ENCODE measurements at places on chromosomes 16 and 17.

DNA sequence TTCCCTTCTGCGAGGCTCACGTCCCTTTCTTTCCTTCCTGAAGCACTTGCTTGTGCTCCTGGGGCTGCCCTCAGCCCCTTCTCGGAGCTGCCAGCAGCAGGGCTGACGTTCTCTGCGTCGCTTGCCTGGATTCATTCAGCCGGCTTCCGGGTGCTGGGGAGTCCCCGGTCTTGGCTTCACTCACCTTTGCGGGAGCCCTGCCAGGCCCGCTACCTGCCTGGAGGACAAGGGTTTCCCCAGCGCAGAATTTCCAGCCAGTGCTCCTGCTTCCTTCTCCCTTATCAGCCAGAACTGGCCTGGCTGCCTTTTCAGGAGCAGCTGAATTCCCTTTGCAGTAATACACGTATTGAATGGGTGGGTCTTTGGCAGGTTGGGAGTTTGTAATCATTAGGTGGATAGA, 22.1 kb upstream of the IL17C start:
- no peak for DNase-seq

GRCh38 chr17:28370744-28371103, 617 bp upstream of the VTN start:
- DNase-seq = no peak

GRCh38 chr17:13728781-13729180, 127.1 kb upstream of the HS3ST3A1 start:
- DNase-seq = no peak

- DNase-seq = no peak
Observed at GRCh38 chr17:31521632-31522283, 130.3 kb downstream of the RAB11FIP4 start.

DNA sequence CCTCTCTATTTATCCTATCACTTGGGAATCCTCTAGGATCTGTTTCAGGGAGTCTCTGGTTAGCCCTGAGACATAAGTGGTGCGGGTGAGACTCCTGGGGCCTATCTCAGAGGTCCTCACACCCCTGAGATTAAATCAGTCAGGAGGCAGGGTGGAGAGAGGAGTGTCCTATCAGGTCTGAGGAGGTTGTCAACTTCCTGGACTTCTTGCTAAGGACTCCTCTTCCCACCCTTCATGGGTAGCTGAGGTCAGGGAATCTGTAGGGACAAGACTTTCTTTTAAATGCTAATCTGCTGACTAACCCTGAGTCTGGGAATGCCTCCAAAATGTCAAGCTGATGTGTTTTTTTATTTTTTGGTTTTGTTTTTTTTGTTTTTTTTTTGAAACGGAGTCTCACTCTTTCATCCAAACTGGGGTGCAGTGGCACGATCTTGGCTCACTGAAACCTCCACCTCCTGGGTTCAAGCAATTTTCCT, 6.6 kb upstream of the ARMC5 start:
- no peak for DNase-seq

GRCh38 chr17:81053041-81053970, 18.4 kb downstream of the BAIAP2 start:
- DNase-seq = no peak

GRCh38 chr16:73161977-73162376, 114.0 kb upstream of the ZFHX3 start:
- DNase-seq = no peak

GRCh38 chr17:60351012-60351695, 40.8 kb downstream of the USP32 start:
- DNase-seq = no peak

- no peak for DNase-seq
Observed at GRCh38 chr16:86868070-86868469, 289.7 kb downstream of the FOXL1 start.

DNA sequence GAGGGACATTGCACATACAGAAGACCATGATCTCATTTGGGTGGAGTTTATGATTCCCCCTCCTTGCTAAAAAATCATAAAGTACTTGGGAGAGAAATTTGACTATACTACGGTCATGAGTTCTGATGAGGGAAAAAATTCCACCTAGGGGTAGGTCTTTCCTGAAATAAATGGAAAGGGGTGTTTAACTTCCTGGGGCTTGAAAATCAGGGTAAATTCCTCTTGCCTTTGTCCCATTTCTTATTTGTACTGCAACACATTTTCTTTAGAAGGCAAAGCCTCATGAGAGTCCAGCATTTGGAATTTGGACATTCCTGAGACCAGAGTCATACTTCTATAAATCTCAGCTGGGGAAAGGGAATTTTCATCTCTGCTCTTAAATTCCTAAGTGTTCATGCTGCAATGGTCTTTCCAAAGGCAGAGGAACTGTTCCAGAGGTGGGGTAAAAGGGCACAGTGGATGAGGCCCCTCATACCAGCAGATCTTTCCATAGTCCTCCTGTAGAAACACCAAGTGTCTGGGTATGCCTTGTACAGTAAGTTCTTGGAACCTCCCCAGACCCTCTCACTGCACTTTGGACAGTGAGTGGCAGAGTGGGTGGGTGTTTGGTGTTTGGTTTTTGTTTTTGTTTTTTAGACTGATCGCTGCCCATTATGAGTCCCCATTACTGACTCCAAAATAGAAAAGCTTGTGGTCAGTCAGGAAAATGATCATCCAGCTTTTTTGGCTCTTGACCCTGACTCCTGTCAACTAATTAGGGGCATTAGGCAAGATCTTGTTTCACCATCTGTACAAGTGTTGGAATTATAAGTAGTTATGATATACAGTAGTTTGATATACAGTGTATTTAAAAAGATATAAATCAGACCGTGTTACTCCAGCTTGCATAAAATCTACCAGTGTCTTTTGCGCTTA, 6.0 kb downstream of the LYRM1 start:
- DNase-seq = no peak

DNA sequence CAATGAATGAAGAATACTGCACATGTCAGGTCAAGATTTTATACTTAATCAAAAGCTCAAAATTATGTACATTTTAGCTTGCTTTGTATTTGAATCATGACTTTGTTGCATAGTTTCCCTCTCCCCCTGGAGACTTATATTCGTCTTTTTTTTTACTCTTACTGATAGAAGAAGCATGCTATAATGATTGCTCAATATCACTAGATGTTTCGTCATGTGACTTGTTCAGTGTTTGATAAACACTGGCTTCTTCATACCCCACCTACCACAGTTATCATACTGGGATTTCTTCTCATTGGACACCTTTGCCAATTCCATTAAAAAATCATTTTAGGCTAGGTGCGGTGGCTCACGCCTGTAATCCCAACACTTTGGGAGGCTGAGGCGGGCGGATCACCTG, 148.7 kb downstream of the FTO start:
- DNase-seq = no peak

GRCh38 chr16:30609002-30609925, 925 bp downstream of the ZNF689 start:
- DNase-seq = no peak

GRCh38 chr17:5309851-5310250, 27.8 kb downstream of the RABEP1 start:
- DNase-seq = no peak

DNA sequence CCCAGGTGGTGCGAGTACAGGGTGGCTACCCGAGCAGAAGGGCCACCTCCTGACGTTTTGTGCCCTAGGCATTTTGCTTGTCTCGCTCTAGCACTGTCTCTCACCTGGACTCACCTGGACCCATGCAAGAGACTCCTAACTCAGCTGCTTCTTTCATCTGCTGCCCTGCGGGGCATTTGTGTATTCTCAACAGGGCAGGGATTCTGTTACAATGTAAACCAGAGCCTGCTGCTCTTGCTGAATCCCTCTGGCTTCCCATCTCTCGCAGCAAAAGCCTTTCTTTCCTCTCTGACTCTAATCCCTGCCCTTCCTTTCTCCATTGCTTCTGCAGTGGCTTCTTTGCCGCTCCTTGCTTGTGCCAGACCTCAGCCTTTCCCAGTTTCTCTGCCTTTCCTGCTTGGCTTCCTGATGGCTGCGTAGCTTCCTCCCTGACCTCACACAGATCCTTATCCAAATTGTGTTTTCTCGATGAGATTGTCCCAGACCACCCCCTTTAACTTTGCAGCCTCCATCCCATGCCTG, 10.2 kb downstream of the ARSG start:
- DNase-seq = no peak

DNA sequence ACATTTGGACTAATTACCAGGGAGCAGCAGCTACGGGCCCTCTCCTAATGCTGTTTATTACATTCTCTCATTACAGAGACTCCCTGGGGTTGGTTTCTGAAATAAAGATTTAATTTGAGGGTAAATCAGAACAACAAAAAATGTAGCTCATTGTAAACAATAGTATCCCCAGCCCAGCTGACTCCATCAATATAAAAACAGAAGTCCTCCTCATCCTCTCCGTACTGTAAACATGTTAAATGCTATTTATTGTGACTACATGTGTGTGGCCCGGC, 670.4 kb downstream of the TOX3 start:
- DNase-seq = no peak

- no peak for DNase-seq
Observed at GRCh38 chr17:67107171-67107570, 62.8 kb downstream of the CACNG1 start.

GRCh38 chr16:73047221-73047535, 750 bp downstream of the ZFHX3 start:
- DNase-seq = no peak

- DNase-seq = no peak
Observed at GRCh38 chr17:76481071-76481655, 13.8 kb downstream of the AANAT start.

DNA sequence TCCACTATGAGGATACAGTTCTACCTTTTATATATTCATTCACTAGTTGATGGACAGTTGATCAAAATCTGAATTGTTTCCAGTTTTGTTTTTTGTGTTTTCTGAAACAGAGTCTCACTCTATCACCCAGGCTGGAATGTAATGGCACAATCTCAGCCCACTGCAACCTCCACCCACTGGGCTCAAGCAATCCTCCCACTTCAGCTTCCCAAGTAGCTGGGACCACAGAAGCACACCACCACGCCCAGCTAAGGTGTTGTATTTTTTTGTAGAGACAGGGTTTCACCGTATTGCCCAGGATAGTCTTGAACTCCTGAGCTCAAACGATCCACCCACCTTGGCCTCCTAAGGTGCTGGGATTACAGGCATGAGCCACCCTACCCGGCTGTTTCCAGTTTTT, 21.0 kb downstream of the LSM12 start:
- no peak for DNase-seq

- DNase-seq = no peak
Observed at GRCh38 chr17:60354223-60354622, 37.7 kb downstream of the USP32 start.

DNA sequence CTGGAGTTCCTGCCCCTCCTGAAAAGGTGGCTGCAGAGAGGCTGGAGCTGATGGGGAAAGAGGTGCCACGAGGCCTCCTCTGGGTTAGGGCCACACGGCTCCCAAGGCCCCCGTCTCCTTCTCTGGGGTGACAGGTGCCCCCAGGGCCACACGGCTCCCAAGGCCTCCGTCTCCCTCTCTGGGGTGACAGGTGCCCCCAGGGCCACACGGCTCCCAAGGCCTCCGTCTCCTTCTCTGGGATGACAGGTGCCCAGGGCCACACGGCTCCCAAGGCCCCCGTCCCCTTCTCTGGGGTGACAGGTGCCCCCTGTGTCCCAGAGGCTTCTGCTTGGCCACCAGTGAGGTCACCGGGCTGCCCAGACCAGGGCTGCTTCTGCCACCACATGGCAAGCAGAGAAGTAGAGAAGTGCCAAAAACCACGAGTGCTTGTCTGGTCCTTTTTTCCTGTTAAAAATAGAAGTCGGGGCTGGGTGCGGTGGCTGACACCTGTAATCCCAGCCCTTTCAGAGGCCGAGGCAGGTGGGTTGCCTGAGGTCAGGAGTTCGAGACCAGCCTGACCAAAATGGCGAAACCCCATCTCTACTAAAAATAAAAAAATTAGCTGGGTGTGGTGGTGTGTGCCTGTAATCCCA, 4.1 kb downstream of the CAPN15 start:
- DNase-seq = no peak

DNA sequence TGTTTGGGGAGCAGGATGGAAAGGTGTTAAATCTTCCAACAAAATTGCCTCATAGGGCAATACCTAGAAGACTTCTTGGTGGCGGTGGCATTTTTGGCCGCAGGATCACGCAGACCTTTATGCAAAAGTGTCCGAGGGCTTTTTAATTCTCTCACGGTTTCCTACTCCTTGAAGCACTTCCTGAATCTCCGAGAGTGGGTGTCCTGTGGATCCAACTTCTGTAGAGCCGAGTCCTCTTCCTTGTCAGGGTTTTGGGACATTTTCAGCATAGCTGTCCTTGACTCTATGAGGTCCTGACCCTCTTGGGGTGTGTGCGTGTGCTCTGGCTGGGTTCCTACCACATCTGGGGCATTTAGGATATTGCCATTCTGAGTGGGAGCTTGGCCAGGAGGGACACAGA, 31.7 kb downstream of the IL21R start:
- no peak for DNase-seq

GRCh38 chr17:48487221-48487620, 43.6 kb downstream of the HOXB1 start:
- DNase-seq = no peak

GRCh38 chr17:13601776-13602551, at the start of gene HS3ST3A1:
HS3ST3A1 (minus strand) TSS chr17:13601929; CDS start chr17:13601129, 800 bp downstream.
- no peak for DNase-seq

GRCh38 chr16:25699069-25699468, 7.3 kb downstream of the HS3ST4 start:
- no peak for DNase-seq

- no peak for DNase-seq
Observed at GRCh38 chr16:5505091-5505887, 407.7 kb upstream of the EEF2KMT start.

DNA sequence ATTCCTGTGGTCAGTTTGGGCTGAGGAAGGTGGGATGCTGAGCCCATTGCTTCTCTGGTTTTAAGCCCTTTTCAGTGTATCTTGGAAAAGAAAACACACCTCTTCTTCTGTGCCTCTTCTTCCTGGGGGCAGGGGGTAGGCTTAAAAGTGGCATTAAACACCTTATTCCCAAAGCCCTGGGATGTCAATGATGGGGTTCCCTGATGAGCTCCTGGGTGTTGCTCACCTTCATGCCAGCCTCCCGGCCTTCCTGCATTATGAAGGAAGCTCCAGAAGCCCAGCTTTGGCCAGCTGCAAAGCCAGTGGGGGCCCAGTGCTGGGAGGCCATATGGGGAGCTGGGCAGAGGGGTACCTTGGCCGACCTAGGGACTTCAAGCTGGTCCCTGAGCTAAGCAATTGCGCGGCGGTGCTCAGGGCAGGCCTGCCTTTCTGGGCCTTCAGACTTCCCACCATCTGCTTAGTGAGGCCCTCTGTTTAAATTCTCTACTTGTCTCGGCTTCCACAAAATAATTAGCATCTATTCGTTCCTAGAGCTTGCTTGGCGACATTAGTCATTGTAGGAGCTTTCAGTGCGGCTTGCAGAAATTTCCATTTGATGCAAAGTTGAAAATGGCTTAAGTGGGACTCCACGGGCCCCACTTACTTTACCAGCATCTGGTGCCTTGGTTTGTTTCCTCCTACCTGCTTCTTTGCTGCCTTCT, 121.7 kb upstream of the NLRP1 start:
- DNase-seq = no peak

DNA sequence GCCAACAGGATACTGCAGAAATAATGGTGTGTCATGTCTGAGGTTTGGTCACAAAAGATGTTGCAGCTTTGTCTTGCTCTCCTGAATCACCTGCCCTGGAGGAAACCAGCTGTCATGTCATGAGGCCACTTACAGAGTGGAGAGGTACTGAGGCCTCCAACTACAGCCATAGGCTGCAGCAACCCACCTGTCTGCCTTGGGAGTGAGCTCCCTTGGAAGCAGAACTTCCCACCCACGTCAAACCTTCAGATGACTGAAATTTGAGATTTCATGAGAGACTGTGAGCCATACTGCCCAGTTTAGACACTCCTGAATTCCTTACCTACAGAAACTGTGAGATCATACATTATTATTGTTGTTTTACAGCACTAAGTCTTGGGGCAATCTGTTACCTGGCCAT, 475.9 kb downstream of the HS3ST3B1 start:
- DNase-seq = no peak

Data from Jurkat, Clone E6-1 (cell line).